ENCODE measurements at places on chromosomes 6 and 20.

DNA sequence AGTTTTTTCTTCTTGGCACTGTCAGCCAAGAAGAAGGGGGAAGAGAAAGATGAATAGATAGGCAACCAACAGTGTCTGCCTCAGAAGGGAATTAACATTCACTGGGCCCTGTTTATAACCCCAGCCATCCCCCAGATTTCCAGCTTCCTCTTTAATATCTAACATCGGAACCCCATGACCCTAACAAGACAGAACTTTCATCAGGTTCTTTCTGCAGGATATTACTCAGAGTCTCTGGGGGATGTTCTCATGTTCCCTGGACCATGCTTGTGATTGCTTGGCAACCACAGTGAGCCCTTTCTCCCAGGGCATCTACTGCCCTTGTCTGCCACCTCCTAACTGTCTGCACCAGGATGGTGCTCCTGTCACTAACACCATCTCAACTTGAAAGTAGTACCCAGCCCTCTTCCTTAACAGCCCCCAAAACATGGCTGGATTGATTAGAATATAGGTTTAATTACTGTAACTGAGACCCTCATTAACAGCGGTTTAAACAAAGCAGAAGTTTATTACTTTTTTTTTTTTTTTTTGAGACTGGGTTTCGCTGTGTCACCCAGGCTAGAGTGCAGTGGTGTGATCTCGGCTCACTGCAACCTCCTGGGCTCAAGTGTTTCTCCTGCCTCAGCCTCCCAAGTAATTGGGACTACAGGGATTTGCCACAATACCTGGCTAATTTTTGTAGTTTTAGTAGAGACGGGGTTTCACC lies 12.0 kb upstream of the PTPN1 start:
- DNase-seq, result no peak

DNA sequence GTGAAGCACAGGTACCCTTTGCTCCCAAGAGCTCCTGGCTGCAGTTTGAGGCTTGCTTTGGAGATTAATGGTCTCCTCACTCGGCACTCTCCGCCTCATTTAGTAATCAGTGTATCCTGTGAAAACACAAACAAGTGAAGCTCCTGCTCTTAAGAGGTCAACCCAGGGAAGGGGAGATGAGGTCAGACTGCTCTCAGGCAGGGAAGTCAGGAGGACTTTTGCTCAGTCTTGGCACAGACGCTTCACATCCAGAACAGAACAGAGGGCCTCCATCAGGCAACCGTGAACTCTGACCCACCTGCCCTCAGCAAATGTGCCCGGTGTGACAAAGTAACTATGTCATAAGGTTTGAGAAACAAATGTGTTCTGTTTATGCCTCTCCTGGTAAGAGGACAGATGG lies 428.8 kb upstream of the JARID2 start:
- peak; percentile 58 for DNase-seq

- no peak for DNase-seq
These were observed 145.8 kb downstream of the PACRG start for GRCh38 chr6:162873537-162873936.

DNA sequence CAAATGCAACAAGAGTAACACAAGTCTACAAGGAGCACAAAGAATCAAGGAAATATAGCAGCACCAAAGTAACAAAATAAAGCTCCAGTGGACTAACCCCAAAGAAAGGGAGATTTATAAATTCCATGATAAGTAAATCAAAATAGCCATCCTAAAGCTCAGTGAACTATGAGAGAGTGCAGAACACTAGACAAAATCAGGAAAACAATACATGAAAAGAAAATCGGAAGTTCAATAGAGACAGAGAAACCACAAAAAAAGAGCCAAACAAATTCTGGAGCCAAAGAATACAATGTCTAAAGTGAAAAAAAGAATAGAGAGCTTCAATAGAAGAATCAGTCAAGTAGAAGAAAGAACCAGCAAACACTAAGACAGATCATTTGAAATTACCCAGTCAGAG lies 247.3 kb upstream of the TENT5A start:
- DNase-seq, result no peak

- peak; percentile 5 for DNase-seq
These were observed 140.7 kb downstream of the FUT9 start for GRCh38 chr6:96156425-96156824.

Data from NCI-H526 (cell line).